ENCODE measurements at places on chromosomes 1 and 21. TPM values are rescaled to one million over a fixed set of nuclear protein-coding genes. Genes with fewer than 3 reads are reported as not detected.
A peak's percentile ranks its signal among the peaks of the same experiment; 100 is the strongest.

Gene NEXN
- 5.2 TPM for total RNA-seq

Gene CA6
- not detected for total RNA-seq

Gene ERICH3
- not detected for total RNA-seq

DNA sequence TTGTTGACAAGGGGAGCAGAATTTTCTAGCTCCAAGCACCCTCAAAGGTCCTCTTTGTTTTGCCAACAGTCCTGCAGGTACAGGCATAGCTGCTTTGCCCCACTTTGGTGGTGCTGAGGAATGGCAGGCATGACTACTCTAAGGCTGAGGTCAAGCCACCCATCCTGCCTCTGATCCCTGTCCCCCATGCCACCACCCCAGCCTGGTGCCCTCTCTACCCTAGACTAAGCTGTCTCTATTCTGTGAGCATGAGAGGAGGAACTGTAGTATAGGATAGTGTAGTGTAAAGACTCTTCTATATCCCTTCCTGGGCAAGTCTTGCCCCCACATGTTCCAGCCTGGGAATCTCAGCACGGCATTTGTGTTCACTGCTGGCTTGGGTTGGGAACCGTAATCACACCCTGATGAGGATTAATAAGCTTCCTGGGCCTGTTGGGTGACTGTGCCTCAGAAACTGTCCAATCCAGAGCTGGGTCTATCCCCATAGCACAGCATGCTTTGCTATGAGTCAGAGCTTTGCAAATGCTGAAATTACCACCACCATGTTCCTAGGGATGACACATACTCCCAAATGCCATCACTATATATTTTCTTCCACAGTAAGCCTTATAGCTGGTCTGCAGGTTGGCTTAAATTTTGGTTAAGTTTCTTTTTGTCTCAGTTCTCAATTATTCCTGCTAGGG, 105.7 kb upstream of the PPP2R5A start:
- peaks cover 10% of the 10 kb centered on the region for H3K4me1 ChIP-seq
- DNase-seq = peak; percentile 97
- peak overlapping the region; percentile 19 for H3K27ac ChIP-seq
- H3K36me3 ChIP-seq = no peaks in the 10 kb centered on the region
- no peak overlapping the region for H3K4me3 ChIP-seq

GRCh38 chr1:43313771-43314170, 13.0 kb downstream of the TIE1 start:
- no peak for DNase-seq
- H3K4me1 ChIP-seq = peaks cover 5% of the 10 kb centered on the region
- peaks cover 2% of the 10 kb centered on the region for H3K27me3 ChIP-seq

GRCh38 chr1:22488319-22488718, 36.7 kb downstream of the ZBTB40 start:
- H3K27ac ChIP-seq = no peak overlapping the region

GRCh38 chr1:98893371-98893770, 111.3 kb downstream of the PLPPR5 start:
- no peaks in the 10 kb centered on the region for H3K27me3 ChIP-seq
- H3K36me3 ChIP-seq = no peaks in the 10 kb centered on the region
- no peak overlapping the region for H3K27ac ChIP-seq
- H3K4me3 ChIP-seq = no peak overlapping the region
- DNase-seq = no peak

DNA sequence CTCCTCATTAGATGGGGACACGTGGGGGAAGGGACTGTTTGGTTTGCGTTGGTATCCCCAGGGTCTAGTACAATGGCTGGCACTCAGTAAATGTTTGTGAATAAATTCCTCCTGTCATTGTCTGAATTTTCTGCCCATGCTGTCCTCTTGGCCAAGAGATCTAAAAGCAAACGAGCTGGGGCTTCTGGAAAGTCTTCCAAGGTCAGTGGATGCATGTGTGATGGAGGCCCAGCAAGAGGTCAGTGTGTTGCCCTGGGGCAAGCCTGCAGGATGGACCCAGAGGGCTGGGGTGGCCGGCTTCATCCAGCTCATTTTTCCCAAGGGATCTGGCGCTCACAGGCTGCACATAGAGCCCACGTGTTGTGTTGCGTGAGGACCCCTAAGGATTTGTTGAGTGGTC, 30.0 kb upstream of the JUN start:
- H3K4me3 ChIP-seq = no peak overlapping the region
- H3K27me3 ChIP-seq = no peaks in the 10 kb centered on the region
- no peak for DNase-seq

- no peaks in the 10 kb centered on the region for H3K4me1 ChIP-seq
- H3K27me3 ChIP-seq = no peaks in the 10 kb centered on the region
- no peak for DNase-seq
- H3K36me3 ChIP-seq = no peaks in the 10 kb centered on the region
These were observed 310.0 kb downstream of the PBX1 start for GRCh38 chr1:164868990-164869389.

GRCh38 chr21:16002874-16003466, 273.2 kb downstream of the USP25 start:
- H3K36me3 ChIP-seq = no peaks in the 10 kb centered on the region
- H3K4me1 ChIP-seq = no peaks in the 10 kb centered on the region
- H3K27ac ChIP-seq = no peak overlapping the region
- DNase-seq = peak; percentile 51
- no peak overlapping the region for H3K4me3 ChIP-seq
- H3K27me3 ChIP-seq = no peaks in the 10 kb centered on the region

DNA sequence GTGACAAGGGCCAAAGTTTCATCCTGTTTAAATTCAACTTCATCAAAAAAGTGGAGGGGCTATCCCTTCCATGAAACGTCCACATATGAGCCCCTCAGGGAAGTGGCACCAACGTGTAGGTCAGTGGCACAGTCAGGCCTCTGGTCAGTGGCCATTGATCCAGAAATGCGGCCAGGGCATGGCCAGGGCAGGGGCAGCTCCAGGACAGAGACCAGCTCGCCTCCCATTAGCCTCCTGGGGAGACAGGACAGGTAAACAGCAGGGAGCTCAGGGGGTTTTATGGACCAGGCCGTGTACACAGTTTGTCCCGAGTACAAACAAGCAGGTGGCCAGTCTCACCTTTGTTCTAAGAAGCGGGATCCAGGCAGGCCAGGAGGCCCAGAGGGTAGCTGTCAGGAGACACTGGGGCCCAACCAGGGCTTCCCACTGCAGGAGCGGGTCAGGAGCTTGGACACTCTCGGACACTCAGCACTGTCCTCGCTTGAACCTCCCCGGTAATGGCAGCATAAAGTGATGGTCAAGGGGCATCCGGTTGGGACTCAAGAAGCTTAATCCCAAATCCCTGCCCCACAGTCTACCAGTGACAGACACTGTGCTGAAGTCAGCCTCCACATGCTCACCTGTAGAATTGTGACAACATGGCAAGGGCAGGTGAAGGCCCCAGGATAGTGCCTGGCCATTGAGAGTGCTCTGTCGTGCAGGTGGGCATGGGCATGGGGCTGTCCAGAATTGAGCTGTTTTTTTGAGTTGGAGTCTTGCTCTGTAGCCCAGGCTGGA, 144.1 kb upstream of the ERRFI1 start:
- H3K36me3 ChIP-seq = no peaks in the 10 kb centered on the region
- H3K4me3 ChIP-seq = no peak overlapping the region
- no peaks in the 10 kb centered on the region for H3K27me3 ChIP-seq
- DNase-seq = no peak
- peak overlapping the region; percentile 49 for H3K27ac ChIP-seq
- H3K4me1 ChIP-seq = peaks cover 12% of the 10 kb centered on the region

- H3K27ac ChIP-seq = no peak overlapping the region
- H3K4me1 ChIP-seq = no peaks in the 10 kb centered on the region
- no peaks in the 10 kb centered on the region for H3K27me3 ChIP-seq
- no peak overlapping the region for H3K4me3 ChIP-seq
- H3K36me3 ChIP-seq = no peaks in the 10 kb centered on the region
These were observed 19.4 kb downstream of the F11R start for GRCh38 chr1:161001525-161001924.

DNA sequence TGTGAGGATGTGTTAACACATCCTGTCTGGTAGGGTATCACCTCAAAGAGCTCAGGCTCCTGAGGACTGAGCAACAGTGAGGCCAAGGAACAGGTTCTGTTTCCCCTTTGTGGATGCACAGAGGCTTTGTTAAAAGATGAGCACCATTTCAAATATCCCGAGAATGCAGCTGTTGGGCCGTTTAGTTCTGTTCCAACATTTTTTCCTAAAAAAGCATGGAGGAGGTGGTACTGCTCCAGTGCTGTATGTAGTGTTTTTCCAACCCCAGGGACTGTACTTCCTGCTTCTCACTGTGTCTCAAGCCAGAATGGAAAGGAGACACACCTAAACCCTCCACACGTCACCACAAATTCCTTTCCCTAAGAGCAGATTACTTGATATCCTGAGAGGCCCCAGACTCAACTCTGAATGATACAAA, 53.8 kb upstream of the BCL10 start:
- peak; percentile 96 for DNase-seq
- H3K4me1 ChIP-seq = peaks cover 36% of the 10 kb centered on the region
- H3K27me3 ChIP-seq = no peaks in the 10 kb centered on the region
- peak overlapping the region; percentile 86 for H3K27ac ChIP-seq
- 0 out of 2 replicates have a peak, but pooled peaks cover 2% of the 10 kb centered on the region for H3K36me3 ChIP-seq

DNA sequence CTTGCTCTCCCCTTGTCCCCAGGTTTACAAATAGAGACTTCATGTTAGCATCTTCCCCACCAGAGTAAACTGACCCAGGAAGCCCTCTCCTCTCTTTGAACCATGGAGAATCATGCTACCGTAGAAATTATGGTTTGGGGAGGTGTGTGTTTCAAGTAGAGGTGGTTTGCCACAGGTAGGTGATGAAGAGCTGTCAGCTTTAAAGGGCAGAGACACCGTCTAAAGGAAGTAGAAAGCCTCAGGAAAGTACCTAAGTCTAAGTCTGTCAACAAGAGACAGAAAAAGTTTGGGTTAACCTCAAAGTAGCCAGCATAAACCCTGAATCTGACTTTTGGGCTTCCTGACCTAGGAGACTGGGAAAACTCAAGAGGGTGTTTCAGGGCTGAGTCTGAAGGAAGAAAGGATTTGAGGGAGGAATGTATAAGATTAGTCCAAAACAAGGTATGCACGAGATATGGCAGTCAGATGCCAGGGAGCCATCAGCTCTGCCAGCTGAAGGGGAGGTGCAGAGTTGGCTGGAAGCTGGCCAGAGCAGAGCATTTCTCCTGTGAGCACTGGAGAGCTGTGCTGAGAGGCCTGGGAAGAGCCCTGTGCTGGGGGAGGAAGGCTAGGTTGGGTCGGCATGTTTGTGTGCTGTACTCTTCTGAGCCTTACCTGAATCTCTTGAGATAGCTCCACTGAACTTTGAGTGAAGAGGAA, 14.3 kb downstream of the ADAMTSL4 start:
- H3K27ac ChIP-seq = peak overlapping the region; percentile 96
- no peaks in the 10 kb centered on the region for H3K27me3 ChIP-seq
- peaks cover 35% of the 10 kb centered on the region for H3K4me1 ChIP-seq
- peak; percentile 43 for DNase-seq
- no peak overlapping the region for H3K4me3 ChIP-seq

DNA sequence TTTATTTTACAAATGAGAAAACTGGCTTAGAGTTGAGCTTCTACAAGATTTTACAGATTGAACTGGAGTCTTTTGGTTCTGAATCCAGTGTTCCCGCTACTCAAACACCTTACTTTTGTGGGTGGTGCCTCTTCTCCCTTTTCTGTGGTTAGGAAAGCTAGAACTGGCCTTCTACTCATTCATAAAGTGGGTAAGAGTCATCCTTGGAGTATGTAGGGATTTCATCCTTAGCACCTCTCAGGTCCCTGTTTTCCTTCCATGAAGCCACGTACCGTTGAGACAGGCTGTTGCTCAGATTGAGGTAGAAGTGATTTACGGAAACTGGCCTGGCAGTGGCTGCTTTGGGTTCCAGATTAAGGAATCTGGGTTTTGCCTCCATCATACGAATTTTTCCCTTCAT, 35.8 kb downstream of the WNT4 start:
- H3K4me3 ChIP-seq = no peak overlapping the region
- H3K27ac ChIP-seq = no peak overlapping the region
- peaks cover 19% of the 10 kb centered on the region for H3K4me1 ChIP-seq
- DNase-seq = peak; percentile 31
- H3K27me3 ChIP-seq = no peaks in the 10 kb centered on the region

DNA sequence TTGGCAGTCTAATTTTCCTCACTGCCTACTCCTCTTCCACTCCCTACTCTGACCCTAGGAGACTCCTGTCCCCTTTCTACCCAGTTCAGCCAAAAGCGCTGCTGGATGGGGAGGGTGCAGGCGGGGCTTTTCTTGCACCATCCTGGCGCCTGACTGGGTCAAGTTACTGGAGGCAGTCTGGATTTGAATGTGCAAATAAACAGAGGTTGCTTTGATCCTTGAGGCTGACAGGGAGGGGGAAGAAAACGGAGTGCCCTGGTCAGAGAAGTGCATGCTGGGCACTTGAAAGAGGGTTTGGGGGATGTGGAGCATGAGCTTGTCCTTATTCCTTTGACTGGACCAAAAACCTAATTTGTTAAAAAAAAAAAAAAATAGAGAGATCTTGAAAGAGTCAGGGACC, 76.8 kb upstream of the SOX13 start:
- H3K4me1 ChIP-seq = no peaks in the 10 kb centered on the region
- H3K27me3 ChIP-seq = peaks cover 17% of the 10 kb centered on the region
- no peak overlapping the region for H3K27ac ChIP-seq
- DNase-seq = no peak

GRCh38 chr1:39733161-39733560, 5.5 kb upstream of the PPIE start:
- H3K36me3 ChIP-seq = no peaks in the 10 kb centered on the region
- peaks cover 43% of the 10 kb centered on the region for H3K27me3 ChIP-seq
- H3K27ac ChIP-seq = no peak overlapping the region
- peak; percentile 33 for DNase-seq
- no peaks in the 10 kb centered on the region for H3K4me1 ChIP-seq
- H3K4me3 ChIP-seq = no peak overlapping the region

- peaks cover 12% of the 10 kb centered on the region for H3K27me3 ChIP-seq
- no peaks in the 10 kb centered on the region for H3K36me3 ChIP-seq
- no peak overlapping the region for H3K27ac ChIP-seq
- no peak for DNase-seq
- H3K4me3 ChIP-seq = no peak overlapping the region
- H3K4me1 ChIP-seq = no peaks in the 10 kb centered on the region
These were observed 39.1 kb downstream of the FBXO2 start for GRCh38 chr1:11615090-11615489.

All from IMR-90 (cell line).